ENCODE measurements at places on chromosomes 11 and 22.

- no peak for DNase-seq
Measured at GRCh38 chr22:33851821-33852384, 68.4 kb downstream of the LARGE1 start.

GRCh38 chr22:33654173-33654895, 265.9 kb downstream of the LARGE1 start:
- no peak for DNase-seq

DNA sequence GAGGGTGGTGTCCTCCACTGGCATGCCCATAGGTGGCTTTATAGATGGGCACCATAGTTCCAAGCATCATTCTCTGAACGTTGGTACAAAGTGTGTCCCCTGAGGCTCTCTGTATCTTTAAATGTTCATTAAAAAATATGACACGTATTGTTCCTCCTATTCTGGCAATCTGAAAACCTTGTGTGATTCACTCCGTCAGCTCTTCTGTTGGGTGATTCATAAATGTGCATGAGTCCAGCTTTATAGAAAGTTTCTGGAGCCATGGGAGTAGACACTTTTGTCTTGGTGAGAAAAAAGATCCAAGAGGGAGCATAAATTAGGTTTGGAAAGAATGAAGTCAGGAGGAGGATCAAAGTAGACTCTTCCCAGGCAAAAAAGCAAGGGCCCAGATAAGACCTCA, 728.8 kb downstream of the NELL1 start:
- no peak for DNase-seq

GRCh38 chr22:44091751-44092150, 67.6 kb downstream of the PARVB start:
- DNase-seq = no peak

DNA sequence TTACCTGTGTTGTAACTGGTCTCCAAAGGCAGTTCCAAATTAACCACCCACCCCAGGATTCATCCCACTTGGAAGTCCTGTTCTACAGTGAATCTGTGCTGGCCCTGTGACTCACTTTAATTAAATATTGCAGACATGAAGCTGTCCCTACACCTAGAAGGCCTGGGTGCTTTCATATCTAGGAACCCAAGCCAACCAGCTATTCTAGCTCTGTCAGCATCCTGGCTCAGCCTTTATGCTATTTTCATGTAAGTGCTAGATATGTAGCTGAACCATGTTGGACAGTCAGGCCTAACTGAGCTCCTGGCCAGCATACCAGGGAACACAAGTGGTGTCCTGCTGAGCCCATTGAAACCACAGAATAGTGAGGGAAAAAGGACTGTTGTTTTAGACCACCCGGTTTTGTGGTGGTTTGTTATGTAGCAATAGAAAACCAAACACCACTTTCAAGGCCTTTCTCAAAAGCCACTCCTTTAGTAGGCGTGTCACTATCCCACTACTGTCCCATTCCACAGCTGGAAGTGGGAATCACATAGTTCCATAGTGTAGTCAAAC, 30.3 kb downstream of the CNTF start:
- DNase-seq = no peak

DNA sequence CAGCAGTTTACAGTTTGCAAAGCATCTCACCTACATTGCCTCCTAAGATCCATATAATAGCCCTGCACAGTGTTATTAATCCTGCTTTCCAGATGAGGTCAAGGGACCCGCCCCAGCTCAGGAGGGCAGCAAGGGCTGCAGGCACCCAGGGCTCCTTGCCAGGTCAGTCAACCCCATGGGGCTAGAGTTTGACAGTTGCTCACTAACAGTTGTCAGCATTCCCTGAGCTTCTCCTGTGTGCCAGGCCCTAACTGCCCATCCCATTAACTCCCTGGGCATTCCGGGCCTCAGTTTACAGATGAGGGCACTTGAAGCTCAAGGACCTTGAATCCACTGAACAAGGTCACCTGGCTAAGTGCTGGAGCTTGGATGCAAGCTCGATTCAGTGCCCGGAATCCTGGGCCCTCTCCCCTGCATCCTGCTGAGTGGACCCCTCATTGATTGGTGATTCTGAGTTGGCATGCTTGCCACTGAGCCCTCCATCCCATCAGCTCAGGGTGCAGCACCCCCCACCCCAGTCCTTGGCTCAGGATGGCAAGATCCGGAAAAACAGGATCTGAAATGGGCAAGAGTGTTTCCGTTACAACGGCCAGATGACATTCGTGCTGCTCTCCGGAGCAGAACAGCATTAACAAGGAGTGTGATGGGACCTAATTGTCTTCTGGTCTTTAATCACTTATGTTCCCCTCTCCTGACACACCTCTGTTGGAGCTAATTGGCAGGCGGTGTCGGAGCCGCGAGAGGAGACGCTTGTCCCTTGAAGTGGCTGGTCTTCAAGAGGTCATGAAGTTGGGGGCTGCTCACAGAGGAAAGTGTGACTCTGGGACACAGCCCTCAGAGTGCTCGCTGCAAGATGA, 87.4 kb upstream of the SHISAL1 start:
- no peak for DNase-seq

- DNase-seq = no peak
Measured at GRCh38 chr11:62556875-62557631, 10.4 kb upstream of the AHNAK start.

Measured in stimulated activated CD8-positive, alpha-beta memory T cell treated with anti-CD3 and anti-CD28 coated beads, Interleukin-7, amount 100 ng/mL, for 4 hours (primary cell).